ENCODE measurements at places on chromosomes 7 and 10.

GRCh38 chr10:132607491-132607890, 69.9 kb downstream of the INPP5A start:
- no peak for DNase-seq

DNA sequence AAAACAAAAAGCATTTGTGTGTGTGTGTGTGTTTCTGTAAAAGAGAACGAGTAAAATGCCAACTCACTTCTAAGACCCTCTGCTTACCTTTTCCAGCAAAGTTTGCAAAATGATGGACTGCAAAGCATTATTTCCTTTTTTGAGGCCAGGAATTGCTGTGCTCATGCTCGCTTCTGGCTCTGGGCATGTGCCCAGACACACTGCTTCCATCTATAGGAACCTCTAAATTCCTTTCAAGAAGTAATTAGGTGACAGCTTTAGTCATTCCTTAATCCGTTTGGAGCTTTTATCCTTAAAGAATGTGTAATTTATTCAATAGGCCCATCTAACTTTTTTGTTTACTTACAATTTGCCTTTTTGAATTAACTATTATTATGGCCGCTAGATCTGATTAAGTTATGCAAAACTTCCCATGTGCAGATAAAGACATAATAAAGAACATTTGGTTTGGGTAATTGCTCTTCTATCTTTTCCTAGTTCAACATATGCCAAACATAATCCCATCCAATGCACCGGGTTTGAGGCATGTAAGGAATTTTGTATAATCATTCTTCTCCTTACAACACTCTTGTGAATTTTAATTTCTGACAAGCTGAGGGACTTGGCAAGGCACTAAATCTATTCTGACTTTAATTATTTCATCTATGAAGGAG, 34.7 kb downstream of the A1CF start:
- no peak for DNase-seq

DNA sequence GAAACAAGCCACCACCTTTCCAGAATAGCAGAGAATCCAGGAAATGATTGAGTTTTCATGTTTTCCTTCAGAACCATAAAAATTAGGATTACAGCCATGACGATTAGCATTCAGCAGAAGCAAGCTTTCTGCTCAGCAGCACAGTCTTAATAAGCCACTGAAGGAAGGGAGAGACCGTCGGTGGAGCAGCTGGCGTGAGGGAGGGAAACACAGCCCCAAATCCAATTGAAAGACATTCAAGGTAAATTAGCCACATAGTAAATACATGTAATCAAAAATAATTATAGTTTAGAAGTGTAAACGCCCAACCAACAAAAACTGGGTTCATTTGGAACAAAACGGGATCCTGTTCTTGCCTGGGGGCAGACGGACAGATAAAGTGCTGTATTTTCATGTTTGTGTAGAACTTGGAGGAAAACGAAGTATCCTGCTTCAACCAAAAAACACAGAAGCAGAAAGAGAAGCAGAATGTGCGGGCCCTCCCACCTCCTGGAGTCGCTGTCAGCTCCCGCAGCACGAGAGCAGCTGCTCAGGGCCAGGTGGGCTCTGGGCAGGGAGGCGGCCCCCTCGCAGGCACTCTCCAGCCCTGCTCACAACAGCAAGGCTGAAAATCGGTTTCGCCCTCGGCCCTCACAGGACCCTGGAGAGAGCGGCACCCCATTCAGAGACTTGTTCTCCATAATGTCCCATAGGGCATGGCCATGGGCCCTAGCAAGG, 84.9 kb downstream of the TCERG1L start:
- DNase-seq: no peak

DNA sequence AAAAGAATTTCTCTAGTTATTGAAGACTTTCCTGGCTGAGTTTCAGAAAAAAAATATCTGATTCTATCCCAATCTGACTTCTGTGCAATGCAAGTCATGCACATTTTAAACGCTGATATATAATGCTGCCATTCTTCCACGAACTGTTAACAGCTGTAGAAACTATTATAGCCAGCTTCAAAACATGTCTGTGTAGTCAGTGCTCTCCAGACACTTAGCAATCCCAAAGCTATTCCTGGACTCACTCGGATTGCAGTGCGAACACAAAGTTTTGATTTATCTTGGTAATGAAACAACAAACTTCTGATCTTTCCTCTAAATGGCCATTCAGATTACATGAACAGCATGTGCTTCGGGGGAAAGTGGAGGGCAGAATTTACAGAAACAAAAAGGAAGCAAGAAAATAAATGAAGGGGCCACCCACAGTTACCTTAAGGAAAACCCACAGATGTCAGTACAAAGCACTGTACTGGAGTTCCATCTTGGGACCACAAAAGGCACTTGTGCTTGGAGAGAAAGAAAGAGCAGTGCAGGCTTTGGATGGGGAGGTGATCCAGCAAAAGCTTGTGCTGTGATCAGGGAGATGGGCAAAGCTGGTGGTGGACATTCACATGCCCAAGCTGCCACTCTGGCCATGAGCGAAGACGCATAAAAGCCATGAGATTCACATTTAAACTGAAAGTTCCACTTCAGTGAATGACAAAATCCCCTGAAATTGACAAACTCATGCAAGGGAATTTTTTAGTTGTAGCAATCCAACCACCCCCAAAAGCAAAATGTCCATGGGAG, 32.1 kb upstream of the ADO start:
- DNase-seq: no peak

DNA sequence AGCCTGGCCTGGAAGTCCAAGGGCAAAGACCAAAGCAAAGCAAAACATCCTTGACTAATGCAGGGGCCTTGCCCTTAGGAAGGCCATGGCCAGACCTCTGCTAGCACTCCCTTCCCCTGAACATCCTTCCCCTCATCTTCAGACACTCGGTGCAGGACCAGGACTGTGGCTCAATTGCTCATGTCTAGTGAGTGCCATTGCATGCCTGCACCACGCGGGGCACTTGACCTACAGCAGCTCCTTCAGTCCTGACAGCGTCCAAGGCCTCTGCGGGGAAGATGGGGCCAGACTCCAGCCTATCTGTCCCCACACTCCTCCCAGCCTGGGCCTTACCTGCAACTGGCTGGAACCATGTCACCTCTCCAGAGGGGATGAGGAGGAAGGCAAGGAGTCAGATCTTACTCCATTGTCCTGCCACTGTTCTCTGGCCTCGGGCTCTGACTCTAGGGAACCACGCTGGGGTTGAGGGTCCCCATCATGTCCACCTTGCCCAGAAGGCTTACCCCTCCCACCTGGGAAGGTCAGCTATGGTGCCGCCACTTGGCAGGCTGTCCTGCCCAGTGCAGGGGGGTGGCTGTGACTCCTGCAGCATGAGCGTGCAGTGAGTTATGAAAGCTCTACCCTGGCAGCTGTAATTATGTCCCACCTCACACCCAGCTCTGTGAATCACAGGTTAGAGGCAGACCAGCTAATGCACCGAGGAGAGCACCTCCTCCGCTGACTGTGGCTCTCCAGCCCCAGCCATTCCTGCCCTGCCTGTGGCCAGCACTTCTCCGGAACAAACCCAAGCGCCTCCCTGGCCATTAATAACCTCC, 16.1 kb downstream of the DRGX start:
- DNase-seq: no peak

- DNase-seq: no peak
These were observed 4.2 kb downstream of the NPSR1 start for GRCh38 chr7:34662058-34662708.

- DNase-seq: no peak
These were observed 91.2 kb upstream of the RET start for GRCh38 chr10:42985436-42986316.

- no peak for DNase-seq
These were observed 174.5 kb upstream of the PPP2R2D start for GRCh38 chr10:131726076-131726880.

DNA sequence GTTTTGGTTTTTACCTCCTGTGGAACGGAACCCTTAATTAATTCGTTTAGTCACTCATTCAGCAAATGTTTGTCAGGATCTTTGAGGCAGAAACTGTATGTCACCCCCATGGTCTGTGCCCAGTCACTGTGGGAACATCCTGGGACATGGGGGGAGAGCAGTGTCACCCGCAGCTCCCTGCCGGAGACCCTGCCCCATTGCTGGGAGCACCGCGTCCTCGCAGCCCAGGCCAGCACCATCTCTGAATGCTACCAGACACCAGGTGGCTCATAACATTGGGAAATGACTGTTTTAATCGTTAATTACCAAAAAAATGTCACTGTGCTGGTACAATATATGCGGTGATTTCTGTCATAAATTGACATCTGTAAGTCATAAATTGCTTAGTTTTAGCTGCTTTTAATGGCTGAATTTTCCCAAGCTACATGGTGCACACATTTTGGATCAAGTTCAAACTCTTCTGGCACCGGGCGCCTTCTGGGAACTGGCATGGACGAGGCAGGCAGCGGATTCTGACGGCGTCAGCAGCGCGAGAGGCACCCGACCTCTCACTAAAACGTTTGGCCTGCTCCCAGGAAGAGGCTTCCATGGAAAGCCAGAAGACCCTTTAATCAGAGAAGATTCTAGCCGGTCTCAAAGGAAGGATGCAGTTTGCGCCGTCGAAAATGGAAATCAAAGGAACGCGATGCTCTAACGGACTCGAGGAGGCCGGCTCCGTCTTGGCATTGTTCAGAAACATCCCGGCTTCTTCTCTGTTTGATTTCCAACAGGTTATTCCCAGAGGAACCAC, 184.2 kb downstream of the ADARB2 start:
- DNase-seq: no peak

DNA sequence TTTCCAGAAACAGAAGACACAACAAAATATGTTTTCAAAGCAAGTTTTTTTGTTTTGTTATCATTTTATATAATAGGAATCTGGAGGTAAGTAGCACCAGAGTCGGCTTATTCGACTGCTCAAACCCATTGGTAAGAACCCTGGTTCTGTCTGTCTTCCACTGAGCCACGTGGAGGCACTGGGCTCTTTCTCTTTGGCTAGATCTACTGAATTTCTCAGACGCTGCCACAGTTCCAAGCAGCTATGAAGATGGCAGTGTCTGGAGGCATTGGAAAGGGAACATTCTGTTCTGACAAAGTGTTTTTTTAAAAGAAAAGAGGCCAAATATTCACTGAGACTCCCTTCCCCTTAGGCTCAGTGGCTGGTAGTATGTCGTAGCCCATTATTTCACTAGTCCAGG, 338.8 kb downstream of the NRG3 start:
- DNase-seq: no peak

- no peak for DNase-seq
These were observed 21.9 kb downstream of the MNX1 start for GRCh38 chr7:156988343-156989185.

DNA sequence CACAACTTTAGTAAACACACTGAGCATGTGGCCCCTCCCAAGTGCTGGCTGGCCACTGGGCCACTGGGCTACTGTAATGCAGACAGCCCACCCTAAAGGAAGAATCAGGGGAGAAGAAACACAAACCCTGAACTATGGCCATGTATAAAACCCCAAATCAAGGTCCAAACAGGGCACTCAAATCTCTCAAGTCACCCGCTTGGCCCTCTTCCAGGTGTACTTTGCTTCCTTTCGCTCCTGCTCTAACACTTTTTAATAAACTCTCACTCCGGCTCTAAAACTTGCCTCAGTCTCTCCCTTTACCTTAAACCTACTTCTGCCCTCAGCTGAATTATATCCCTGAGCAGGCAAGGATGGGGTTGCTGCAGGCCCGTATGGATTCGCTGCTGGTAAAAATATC, 72.6 kb downstream of the TPK1 start:
- DNase-seq: no peak

GRCh38 chr7:120867932-120868331, 10.0 kb upstream of the TSPAN12 start:
- no peak for DNase-seq

DNA sequence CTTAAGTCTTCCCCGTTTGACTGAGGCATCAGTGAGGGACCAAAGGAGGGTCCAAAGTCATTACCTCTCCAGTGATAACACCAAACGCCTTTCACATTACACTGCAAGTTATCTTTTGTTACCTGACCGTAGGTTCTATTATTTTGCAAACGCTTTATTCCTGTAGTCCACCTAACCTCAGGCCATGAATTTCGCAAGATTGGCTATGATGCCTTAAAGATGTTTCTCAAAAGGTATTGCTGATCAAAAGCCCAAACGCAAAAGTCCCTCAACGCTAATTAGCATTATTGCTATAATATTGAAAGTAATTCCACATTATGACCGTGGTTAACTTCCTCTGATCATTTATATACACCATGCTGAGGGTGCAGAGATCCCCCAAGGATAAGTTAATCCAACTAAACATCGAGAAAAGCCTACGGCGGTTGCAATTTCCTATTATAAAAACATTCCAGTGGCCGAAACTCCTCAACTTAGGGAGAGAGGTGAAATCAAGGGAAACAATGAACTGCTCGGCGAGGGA, 649 bp downstream of the DNA2 start:
- DNase-seq: no peak

- no peak for DNase-seq
These were observed 169.5 kb upstream of the SVIL start for GRCh38 chr10:29804025-29804852.

GRCh38 chr7:108528183-108528712, 2.3 kb upstream of the PNPLA8 start:
- no peak for DNase-seq

GRCh38 chr10:75303045-75303777, 67.5 kb upstream of the COMTD1 start:
- no peak for DNase-seq

DNA sequence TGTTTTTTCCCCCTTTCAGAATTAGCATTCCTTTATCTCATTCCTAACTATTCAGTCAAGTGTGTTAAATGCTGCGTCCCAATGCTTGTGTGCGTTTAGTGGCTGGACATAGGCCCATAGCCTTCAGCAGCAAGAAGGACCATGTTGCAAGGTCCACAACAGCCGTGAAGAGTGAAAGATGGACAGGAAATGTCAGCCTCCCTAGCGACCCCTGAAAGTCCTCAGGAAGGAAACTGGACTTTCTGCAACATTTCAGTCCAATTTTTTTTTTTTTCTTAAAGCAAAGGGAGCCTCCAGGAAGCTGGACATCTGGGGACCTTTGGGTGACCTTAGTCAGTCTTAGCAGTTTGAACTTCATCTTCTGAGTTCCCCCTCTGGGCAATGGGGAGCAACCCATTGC, 550.7 kb upstream of the MGMT start:
- DNase-seq: no peak

- no peak for DNase-seq
These were observed 15.9 kb downstream of the FBH1 start for GRCh38 chr10:5905854-5906507.

- DNase-seq: no peak
These were observed 404.2 kb upstream of the FOXK1 start for GRCh38 chr7:4277936-4278335.

DNA sequence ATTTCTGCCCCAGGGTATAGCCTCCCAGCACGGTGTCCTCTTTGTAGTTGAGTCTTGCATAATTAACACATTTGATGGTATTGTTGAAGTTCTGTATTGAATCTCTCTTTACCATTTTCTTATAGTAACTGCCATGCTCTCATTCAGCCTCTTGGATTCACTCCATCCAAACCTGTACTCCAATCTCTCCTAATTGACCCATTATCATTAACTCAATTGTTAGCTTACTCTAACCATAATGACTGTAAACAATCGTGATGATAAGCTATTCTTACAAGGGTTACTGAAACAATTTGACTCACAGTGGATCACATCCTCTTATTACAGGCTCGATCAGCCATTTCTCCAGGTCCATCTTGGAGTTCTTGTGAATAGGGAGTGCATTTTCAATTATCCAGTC, 191.9 kb upstream of the AGK start:
- no peak for DNase-seq
